ENCODE measurements at places on chromosomes 4 and X. TPM values are rescaled to one million over a fixed set of nuclear protein-coding genes. Genes with fewer than 3 reads are reported as not detected.

DNA sequence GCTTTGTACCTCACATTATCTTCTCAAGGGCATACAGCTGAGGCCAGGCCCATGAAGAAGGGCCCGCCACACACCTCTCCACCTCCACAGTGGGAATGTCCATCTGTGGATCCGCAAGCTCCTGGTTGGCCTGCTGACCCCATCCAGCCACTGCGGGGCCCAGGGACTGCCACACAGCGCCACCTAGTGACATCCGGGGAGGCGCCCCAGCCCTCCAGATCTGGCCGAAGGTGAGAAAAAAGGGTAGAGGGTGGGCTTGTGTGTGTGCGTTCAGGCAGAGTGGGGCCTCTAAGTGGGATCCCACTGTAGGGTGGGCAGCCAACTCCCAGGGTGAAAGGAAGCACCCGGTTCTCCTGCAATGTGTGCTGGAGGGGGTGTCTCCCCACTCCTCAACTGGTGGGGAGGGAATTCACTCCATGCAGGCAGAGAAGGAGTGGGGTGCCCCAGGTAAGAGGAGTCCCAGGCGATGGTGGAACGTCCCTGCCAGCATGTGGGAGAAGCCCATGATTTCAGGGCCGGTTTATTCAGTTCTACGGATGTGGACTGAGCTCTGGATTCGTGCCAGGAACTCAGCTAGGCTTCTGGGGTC, 117.3 kb downstream of the ENPP6 start:
- DNase-seq = no peak
- no peaks in the 10 kb centered on the region for H3K27me3 ChIP-seq
- no peak overlapping the region for H3K4me3 ChIP-seq
- no peaks in the 10 kb centered on the region for H3K36me3 ChIP-seq

DNA sequence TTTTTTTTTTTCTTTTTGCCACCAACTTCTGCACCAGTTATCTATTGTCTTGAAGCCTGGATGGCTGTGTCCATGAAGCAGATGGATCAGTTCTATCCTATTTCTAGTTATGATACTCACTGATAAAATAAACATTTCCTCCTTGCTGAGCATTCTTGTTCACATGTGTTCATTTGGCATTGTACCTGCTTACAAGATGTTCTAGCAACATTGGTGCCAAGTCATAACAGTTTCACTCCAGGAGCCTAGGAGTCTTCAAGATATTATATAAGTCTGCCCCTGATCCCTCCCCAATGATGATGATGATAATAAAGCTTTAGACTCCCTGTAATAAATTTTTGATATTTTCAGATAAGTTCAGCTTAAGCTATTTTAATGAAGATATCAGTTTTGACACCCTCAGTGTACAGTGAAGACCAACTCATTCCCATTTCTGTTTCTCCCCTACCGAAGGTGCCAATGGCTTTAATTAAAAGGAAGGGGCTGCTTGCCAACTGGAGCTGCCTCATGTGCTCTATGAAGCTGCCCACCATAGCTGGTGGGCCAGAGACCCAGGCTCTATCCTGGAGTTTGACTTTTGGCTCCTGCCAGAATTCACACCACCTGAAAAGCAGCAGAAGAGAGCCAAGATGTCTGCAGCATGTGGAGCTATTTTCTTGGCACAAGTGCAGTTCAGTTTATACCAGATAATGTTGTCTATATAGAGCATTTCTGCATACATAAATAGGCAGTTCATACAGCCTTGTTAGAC, 265.4 kb upstream of the TET2 start:
- H3K4me1 ChIP-seq = no peaks in the 10 kb centered on the region
- no peak for DNase-seq
- no peaks in the 10 kb centered on the region for H3K36me3 ChIP-seq
- no peak overlapping the region for H3K27ac ChIP-seq

GRCh38 chr4:751676-752075, 46.0 kb downstream of the PCGF3 start:
- no peaks in the 10 kb centered on the region for H3K27me3 ChIP-seq
- peaks cover 7% of the 10 kb centered on the region for H3K4me1 ChIP-seq
- no peak for DNase-seq
- peaks cover 5% of the 10 kb centered on the region for H3K36me3 ChIP-seq

The ASB11 gene
- not detected for total RNA-seq

GRCh38 chr4:140154572-140154891, 548 bp upstream of the MAML3 start:
- H3K4me3 ChIP-seq = peak overlapping the region; percentile 88
- DNase-seq = no peak
- H3K36me3 ChIP-seq = no peaks in the 10 kb centered on the region
- peak overlapping the region; percentile 99 for H3K27ac ChIP-seq
- peaks cover 12% of the 10 kb centered on the region for H3K4me1 ChIP-seq

The ZNF630 gene
- 25.1 TPM for total RNA-seq

DNA sequence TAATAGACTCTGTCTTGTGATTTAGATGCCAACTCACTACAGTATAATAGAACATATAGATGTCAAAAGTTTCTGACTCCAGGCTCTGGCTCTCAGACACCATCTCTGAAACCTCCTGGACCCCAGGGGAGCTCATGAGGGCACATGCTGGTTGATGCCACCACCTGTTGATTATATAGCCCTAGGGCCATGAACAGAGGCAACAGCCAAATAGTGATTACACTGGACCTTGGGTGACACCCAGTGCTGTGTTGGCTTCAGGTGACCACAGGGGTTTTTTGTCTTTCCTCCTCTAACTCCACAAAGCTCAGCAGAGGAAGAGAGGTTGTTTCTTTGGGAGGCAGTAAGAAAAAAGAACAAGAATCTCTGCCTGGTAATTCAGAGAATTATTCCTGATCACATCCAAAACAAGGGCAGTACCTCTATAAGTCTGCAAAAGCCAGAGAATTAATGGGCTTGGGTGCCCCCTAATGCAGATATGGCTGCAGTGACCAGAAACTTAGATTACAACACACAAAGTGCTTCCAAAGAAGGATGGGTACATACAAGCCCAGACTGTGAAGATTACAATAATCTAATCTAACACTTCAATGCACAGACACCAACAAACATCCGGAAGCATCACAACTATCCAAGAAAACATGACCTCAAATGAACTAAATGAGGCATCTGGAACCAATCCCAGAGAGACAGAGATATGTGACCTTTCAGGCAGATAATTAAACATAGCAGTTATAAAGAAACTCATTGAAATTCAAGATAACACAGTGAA, 1920.6 kb downstream of the ARAP2 start:
- no peak for DNase-seq
- H3K27me3 ChIP-seq = no peaks in the 10 kb centered on the region

The TMEM129 gene
- total RNA-seq = 60.5 TPM

The HTN1 gene
- not detected for total RNA-seq
